ENCODE measurements at places on chromosomes 5 and 9. TPM values are rescaled to one million over a fixed set of nuclear protein-coding genes. Genes with fewer than 3 reads are reported as not detected.

ZNF879 gene
- total RNA-seq = 2.2 TPM

GRCh38 chr5:158897444-158898160 is 202.1 kb downstream of the EBF1 start:
- no peak overlapping the region for H3K27ac ChIP-seq
- peaks cover 2% of the 10 kb centered on the region for H3K27me3 ChIP-seq
- H3K36me3 ChIP-seq = no peaks in the 10 kb centered on the region
- no peaks in the 10 kb centered on the region for H3K4me1 ChIP-seq
- H3K4me3 ChIP-seq = no peak overlapping the region

FOXD4L3 gene
- not detected for total RNA-seq

PDE6A gene
- total RNA-seq = not detected

GRCh38 chr5:112597831-112598230 is 139.9 kb upstream of the APC start:
- DNase-seq = no peak
- H3K36me3 ChIP-seq = no peaks in the 10 kb centered on the region
- no peaks in the 10 kb centered on the region for H3K4me1 ChIP-seq
- no peak overlapping the region for H3K27ac ChIP-seq

ZMAT2 gene
- total RNA-seq = 71.2 TPM
